ENCODE measurements at places on chromosomes 11 and 22. TPM values are rescaled to one million over a fixed set of nuclear protein-coding genes. Genes with fewer than 3 reads are reported as not detected.

GRCh38 chr11:62295504-62295903 is 3.4 kb downstream of the SCGB1D4 start:
- no peak for DNase-seq
- H3K4me1 ChIP-seq: no peaks in the 10 kb centered on the region
- no peak overlapping the region for H3K27ac ChIP-seq
- no peaks in the 10 kb centered on the region for H3K27me3 ChIP-seq
- no peaks in the 10 kb centered on the region for H3K36me3 ChIP-seq

GRCh38 chr11:66581261-66581660 is 11.6 kb downstream of the CCDC87 start:
- H3K4me1 ChIP-seq: no peaks in the 10 kb centered on the region
- H3K36me3 ChIP-seq: no peaks in the 10 kb centered on the region
- DNase-seq: no peak
- no peaks in the 10 kb centered on the region for H3K27me3 ChIP-seq

DNA sequence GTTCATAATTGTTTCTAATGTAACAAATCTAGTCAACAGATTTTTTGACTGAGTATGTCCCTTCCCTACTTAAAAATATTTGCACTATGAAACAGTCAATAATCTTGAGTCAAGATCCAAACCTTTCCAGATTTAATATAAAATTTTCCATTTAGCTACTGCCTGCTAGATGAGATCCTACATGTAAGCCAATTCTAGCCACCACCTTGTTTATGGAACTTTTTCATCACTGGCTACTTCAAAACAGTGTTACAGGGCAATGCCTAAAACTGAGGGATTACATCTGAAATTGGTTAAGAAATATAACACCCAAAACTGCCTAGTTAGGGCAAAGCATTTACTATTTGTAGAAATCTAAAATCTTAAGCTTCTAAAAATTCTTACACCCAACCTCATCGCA is 10.5 kb upstream of the FUT4 start:
- no peaks in the 10 kb centered on the region for H3K27me3 ChIP-seq
- peaks cover 3% of the 10 kb centered on the region for H3K4me1 ChIP-seq
- no peaks in the 10 kb centered on the region for H3K36me3 ChIP-seq
- no peak for DNase-seq
- H3K27ac ChIP-seq: no peak overlapping the region
- H3K4me3 ChIP-seq: no peak overlapping the region

The C11orf86 gene
- total RNA-seq: not detected

DNA sequence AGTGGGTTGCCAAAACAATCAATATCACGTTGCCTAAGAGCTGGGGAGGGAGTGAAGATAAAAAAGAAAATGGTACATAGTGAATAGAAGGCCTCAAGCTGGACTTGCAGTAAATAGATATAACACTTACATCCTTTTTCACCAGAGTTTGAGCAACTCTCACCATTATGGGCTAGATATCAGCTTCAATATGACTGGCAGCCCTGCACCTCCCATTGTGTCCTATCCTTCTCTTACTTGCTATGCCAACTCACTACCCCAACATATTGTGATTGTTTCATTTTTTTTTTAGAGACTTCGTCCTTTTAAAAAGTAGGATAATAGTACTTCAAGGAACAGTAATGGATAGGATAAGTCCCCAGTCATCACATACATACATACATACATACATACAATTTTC is 7.4 kb downstream of the HBG1 start:
- no peaks in the 10 kb centered on the region for H3K27me3 ChIP-seq
- H3K27ac ChIP-seq: no peak overlapping the region
- H3K4me1 ChIP-seq: no peaks in the 10 kb centered on the region

DNA sequence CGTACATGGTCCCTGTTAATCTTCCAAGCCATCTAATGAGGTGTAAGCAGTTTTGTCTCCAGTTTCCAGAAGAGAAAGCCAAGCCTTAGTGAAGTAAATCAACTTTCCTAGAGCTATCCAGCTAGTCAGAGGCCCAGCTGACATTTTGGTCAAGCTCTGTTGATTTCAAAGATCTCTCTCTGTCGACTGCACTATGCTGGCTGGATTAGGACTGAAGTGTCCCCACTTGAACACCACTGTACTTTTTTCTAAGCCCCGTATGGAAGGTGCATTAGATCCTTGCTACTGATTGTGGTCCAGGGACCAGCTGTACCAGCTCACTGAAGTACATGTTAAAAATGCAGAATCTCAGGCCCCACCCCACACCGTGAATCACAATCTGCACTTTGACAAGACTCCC is 176.5 kb upstream of the NAV2 start:
- H3K4me1 ChIP-seq: no peaks in the 10 kb centered on the region
- no peaks in the 10 kb centered on the region for H3K36me3 ChIP-seq
- no peak overlapping the region for H3K27ac ChIP-seq
- no peaks in the 10 kb centered on the region for H3K27me3 ChIP-seq
- H3K4me3 ChIP-seq: no peak overlapping the region

DNA sequence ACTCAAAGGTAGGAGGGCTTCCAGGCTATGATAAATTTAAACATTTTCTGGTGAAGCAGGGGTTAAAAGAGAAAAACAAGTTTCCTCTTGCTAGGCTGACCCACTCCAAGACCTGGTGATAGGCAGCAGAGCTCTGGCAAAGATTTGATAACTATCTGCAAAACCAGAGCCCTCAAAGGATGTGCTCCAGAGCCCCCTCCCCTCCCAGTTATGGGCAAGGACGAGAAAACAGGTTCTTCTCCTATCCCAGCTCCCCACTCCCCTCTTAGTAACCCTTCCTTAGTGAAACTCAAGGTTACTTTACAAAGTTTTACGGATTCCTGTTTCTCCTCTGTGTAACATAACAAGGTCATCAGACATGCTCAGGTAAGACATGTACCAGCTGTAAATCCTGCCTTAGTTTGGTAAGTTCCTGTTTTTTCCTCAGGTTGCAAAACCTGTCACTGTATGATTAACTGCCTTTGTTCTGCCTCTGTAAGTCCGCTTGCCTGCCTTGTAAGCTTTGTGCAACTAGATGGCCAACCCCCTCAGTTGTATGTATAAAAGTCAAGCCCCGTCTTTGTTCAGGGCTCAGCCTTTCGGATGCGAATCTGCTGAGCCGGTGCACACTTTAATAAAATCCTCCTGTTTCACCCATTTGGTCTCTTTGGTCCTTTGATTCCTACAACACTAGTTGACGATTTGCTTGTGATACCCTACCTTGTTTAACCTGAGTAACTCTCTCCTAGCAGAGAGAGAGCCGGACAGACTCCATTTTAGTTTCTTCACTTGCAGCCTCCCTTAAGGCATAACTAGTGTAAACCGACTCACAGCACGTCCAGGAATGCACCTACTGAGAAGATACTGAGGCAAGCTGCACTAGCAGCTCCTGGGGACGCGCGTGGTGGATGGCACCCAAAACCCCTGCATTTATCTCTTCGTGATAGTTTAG is 13.9 kb downstream of the APOBEC3H start:
- no peak for DNase-seq
- no peak overlapping the region for H3K4me3 ChIP-seq
- H3K27me3 ChIP-seq: no peaks in the 10 kb centered on the region
- H3K4me1 ChIP-seq: no peaks in the 10 kb centered on the region
- H3K36me3 ChIP-seq: no peaks in the 10 kb centered on the region

- H3K36me3 ChIP-seq: no peaks in the 10 kb centered on the region
- DNase-seq: no peak
- H3K27ac ChIP-seq: no peak overlapping the region
- H3K27me3 ChIP-seq: no peaks in the 10 kb centered on the region
- no peak overlapping the region for H3K4me3 ChIP-seq
Observed at GRCh38 chr11:74559110-74559933, 33.1 kb upstream of the POLD3 start.

DNA sequence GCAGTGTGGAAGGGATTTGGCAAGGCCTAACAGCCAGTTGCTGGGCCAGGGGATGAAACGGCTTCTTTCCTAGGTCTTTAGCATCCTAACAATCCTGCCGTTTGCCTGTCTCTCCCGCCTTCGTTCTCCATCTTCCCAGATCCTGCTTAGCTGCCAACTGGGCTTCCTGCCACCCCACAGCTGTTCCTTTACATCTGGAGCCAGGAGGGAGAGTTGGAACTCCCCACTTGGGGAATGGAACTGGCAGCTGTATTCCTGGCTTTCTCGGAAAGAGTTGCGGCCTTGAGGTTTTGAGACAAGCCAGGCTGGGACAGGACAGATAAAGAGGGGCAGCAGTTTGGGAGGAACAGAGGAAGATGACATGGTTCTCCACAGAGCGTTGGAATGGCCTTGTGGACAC is 59.6 kb downstream of the ST3GAL4 start:
- H3K36me3 ChIP-seq: no peaks in the 10 kb centered on the region
- no peak overlapping the region for H3K4me3 ChIP-seq
- H3K27me3 ChIP-seq: no peaks in the 10 kb centered on the region
- H3K27ac ChIP-seq: peak overlapping the region; percentile 93

The IGLL1 gene
- total RNA-seq: 0.34 TPM

- no peaks in the 10 kb centered on the region for H3K4me1 ChIP-seq
- H3K4me3 ChIP-seq: no peak overlapping the region
- no peak for DNase-seq
- H3K27me3 ChIP-seq: no peaks in the 10 kb centered on the region
- no peaks in the 10 kb centered on the region for H3K36me3 ChIP-seq
Observed at GRCh38 chr11:69231466-69232018, 62.4 kb upstream of the MYEOV start.

DNA sequence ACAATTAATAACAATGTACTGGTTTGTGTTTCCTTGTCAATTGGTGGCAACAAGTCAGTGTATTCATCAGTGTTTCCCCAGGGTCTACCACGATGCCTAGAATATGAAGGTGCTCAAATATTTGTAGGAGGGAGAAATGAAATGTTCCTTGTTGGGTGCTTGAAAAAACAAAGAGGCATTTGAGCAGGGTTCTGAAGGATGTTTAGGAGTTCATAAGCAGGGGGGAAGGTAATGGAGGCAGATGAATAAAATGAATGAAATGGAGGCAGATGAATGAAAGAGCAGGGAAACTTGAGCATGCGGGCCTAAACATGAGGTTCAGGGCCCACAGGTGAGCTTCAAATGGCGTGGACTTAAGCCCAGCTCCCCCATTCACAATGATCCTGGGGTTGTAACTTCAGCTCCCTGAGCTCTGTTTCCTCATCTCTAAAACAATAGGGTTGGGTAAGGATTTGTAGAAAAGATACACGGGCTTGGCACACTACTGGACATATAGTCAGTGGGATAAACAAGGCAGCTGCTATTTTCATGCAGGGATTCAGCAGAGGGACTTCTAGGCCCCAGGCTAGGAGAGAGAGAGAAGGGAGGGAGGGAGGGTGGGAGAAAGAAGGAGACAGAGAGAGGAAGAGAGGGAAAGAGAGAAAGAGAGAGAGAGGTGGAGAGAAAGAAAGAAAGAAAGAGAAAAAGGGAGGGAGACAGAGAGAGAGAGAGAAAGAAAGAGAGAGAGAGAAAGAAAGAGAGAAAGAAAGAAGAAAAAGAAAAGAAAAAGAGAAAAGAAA is 73.7 kb downstream of the MN1 start:
- peaks cover 4% of the 10 kb centered on the region for H3K4me1 ChIP-seq
- no peak for DNase-seq
- no peaks in the 10 kb centered on the region for H3K36me3 ChIP-seq
- no peak overlapping the region for H3K27ac ChIP-seq
- no peaks in the 10 kb centered on the region for H3K27me3 ChIP-seq

DNA sequence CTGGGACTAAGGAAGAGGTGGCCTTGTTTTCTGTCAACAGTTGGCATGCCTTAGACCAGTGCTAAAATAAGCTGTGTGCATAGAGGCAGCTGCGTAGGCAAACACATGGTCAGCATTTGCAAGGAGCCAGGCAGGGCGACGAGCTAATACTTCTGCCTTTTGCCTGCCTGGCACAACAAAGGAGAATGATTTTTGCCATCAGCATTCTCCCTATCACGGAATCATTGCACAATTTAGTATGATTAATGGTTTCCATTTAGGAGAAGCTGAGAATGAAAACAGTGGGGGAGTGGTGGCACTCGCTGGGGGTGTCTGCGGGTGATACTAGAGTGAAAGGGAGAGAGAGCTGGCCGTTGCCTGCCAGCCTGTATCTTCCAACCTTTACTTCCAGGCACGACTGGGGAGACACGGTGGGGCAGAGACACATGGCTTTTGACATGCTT is 336.0 kb downstream of the CADM1 start:
- no peaks in the 10 kb centered on the region for H3K36me3 ChIP-seq
- peaks cover 2% of the 10 kb centered on the region for H3K4me1 ChIP-seq
- H3K4me3 ChIP-seq: no peak overlapping the region
- H3K27me3 ChIP-seq: no peaks in the 10 kb centered on the region

- no peak overlapping the region for H3K4me3 ChIP-seq
- no peaks in the 10 kb centered on the region for H3K36me3 ChIP-seq
- no peak for DNase-seq
- no peaks in the 10 kb centered on the region for H3K27me3 ChIP-seq
Observed at GRCh38 chr11:44987506-44987905, 36.8 kb upstream of the TP53I11 start.

The MRPL17 gene
- total RNA-seq: 30.7 TPM

The E2F8 gene
- 0.20 TPM for total RNA-seq

GRCh38 chr11:12460466-12460865 is 83.1 kb downstream of the PARVA start:
- H3K27ac ChIP-seq: no peak overlapping the region
- no peaks in the 10 kb centered on the region for H3K27me3 ChIP-seq
- H3K4me1 ChIP-seq: peaks cover 29% of the 10 kb centered on the region
- H3K36me3 ChIP-seq: no peaks in the 10 kb centered on the region
- no peak for DNase-seq
- H3K4me3 ChIP-seq: no peak overlapping the region

GRCh38 chr22:29798318-29798717 is 31.1 kb downstream of the UQCR10 start:
- H3K4me1 ChIP-seq: no peaks in the 10 kb centered on the region
- no peaks in the 10 kb centered on the region for H3K27me3 ChIP-seq
- H3K4me3 ChIP-seq: no peak overlapping the region
- H3K36me3 ChIP-seq: no peaks in the 10 kb centered on the region

DNA sequence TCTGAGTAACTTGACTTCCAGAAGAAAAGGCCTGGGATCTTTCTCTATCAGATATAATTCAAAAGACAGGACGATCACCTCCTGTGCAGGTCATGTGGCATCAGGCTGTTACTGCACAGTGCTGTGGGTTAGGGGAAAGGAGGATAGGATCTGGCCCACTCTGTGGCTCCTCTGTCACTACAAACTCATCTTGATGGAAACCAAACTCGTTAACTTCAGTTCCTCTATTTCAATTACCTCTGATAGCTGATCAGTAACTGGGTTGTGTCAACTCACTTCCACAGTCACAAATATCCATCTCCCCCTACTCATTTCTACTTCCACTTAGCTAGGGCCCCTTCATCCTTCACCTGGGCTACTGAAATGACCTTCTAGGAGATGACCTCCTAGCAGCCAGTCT is 95.2 kb downstream of the RCN1 start:
- no peak overlapping the region for H3K27ac ChIP-seq
- H3K4me1 ChIP-seq: no peaks in the 10 kb centered on the region
- no peaks in the 10 kb centered on the region for H3K36me3 ChIP-seq
- H3K27me3 ChIP-seq: no peaks in the 10 kb centered on the region
- H3K4me3 ChIP-seq: no peak overlapping the region
- no peak for DNase-seq

GRCh38 chr11:45676522-45677095 is 11.2 kb upstream of the CHST1 start:
- no peak for DNase-seq
- H3K36me3 ChIP-seq: no peaks in the 10 kb centered on the region
- no peak overlapping the region for H3K27ac ChIP-seq
- H3K4me1 ChIP-seq: no peaks in the 10 kb centered on the region
- no peak overlapping the region for H3K4me3 ChIP-seq
- no peaks in the 10 kb centered on the region for H3K27me3 ChIP-seq

The IFITM1 gene
- total RNA-seq: 760 TPM

The IL18 gene
- total RNA-seq: 4.9 TPM
